Activated B cell treated with CpG ODN at 0.5 μM for 24 hours (primary cell): ENCODE measurements at places on chromosomes 2 and 18. TPM values are rescaled to one million over a fixed set of nuclear protein-coding genes. Genes with fewer than 3 reads are reported as not detected.

DNA sequence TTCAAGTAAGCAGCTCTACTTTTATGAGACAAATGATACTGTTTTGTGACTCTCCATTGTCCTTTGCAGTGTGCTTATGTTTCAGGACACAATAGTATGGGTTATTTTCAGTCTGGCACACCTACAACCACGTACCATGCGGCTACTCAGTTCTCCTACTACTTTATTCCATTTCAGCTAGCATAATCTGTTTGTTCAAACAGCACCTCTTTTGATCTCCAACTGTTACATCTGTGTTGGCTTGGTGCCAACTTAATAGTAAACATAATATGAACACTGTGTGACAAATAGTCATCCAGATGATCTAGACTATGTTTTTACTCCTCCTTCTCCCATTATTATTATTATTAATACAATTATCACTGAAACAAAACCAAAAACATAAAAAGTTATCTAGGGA lies 40.5 kb downstream of the MYO3B start:
- DNase-seq: no peak

DNA sequence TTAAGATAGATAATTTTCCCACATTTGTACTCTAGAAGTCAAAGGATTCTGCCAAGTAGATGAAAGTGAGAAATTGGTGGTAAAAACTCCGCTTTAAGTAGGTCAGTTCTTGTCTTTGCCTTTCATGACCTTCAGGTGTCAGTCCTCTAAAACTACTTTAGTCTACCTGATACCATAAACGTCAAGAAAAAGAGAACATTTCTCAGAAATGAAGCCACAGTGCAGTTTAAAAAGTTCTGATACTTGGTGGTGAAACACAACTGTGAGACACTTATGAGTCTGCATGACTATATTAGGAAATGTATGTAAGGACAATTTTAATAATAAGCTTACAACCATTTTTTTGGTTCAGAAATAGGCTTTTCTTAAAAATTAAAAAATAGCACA lies 583.3 kb downstream of the SATB2 start:
- no peak for DNase-seq

DNA sequence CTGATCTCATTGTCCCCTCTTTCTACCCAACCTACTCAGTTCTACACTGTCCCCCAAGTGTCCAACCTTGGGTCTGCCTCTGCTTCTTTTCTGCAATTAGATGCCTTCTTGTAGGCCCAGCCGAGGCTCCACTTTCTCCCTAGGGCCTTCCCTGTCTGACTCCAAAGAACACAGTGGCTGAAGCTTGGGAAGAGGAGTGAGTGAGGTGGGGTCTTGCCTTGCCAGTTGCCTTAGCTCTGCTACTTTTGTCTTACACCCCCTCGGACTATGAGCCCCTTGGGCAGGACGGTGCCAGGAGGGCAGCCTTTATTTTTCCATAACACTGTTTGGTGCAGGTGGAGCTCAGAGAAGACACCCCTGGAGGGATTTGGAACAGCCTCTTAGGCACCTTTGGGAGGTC lies 345.1 kb downstream of the CYP26B1 start:
- DNase-seq: no peak

FAM161A gene
- 2.5 TPM in 2 replicates for total RNA-seq

DNA sequence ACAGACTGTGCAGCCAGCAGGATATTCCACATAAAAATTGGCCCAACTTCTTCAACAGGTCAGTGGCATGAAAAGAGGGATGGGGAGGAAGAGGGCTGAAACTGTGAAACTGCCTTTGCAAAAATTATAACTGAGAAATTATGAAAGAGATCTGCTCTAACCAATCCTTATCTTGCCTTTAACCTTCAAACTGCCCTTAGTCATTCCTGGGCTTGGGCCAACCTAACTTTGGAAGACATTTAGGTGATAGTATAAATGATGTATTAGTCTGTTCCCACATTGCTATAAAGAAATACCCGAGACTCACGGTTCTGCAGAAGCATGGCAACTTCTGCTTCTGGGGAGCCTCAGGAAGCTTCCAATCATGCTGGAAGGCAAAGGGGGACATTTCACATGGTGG lies 74.5 kb downstream of the RPL31 start:
- DNase-seq: no peak

B3GNT7 gene
- total RNA-seq: 23.7 and 24.4 TPM in 2 replicates

AFF3 gene
- 228 and 271 TPM in 2 replicates for total RNA-seq

NCOA1 gene
- 44.9 and 49.5 TPM in 2 replicates for total RNA-seq

- DNase-seq: no peak
Observed at GRCh38 chr2:152127628-152128027, 28.8 kb upstream of the CACNB4 start.

- DNase-seq: no peak
Observed at GRCh38 chr2:36695746-36696415, 626 bp upstream of the VIT start.
